ENCODE measurements at places on chromosomes 3 and 15. TPM values are rescaled to one million over a fixed set of nuclear protein-coding genes. Genes with fewer than 3 reads are reported as not detected.

DNA sequence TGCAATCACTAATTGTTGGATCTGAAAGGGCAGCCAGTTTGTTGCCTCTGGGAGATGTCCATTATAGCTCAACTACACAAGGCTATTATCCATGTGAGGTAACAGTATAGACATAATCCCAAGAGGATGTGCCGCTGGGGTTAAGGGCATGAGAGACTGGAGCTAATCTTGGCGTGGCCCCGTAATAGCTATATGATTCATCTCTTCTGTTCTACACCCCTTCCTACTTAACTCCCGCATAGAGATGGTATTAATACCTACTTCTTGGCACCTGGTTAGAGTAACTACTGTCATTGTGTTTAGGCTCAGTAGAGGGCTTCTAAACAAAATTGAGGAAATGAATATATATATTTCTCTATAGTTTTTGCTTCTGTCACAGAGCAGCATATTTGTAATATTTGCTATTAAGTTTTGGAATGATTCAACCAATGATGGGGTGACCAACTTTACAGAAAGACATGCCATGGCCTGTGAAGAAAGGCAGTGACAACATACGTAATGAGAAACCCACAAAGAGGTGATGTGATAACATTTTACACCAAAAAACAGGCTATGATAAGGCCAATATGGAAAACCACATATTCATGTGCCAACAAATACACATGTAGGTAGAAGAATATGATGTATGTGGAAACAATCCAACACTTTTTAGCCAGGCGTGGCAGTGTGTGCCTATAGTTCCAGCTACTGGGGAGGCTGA is 76.8 kb upstream of the DPH6 start:
- no peak overlapping the region for H3K4me3 ChIP-seq
- no peak for DNase-seq
- no peak overlapping the region for H3K27ac ChIP-seq
- H3K27me3 ChIP-seq, result no peaks in the 10 kb centered on the region
- no peaks in the 10 kb centered on the region for H3K4me1 ChIP-seq

LMAN1L gene
- 0.39 TPM for total RNA-seq

- no peaks in the 10 kb centered on the region for H3K36me3 ChIP-seq
- H3K27ac ChIP-seq, result no peak overlapping the region
- H3K4me1 ChIP-seq, result peaks cover 41% of the 10 kb centered on the region
Observed at GRCh38 chr3:189334064-189334920, 162.5 kb downstream of the TPRG1 start.

DNA sequence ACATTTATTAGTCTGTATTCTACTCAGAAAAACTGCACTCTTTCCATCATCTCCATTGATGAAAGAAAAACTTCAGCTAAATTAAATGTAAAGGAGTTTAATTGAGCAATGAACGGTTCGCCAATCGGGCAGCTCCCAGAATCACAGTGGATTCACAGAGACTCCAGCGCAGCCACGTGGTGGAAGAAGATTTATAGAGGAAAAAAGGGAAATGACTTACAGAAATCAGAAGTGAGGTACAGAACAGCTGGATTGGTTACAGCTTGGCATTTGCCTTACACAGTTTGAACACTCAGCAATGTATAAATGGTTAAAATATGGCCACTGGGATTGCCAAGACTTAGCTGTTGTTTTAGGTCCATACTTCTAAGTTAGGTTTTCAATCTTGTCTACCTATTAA is 2.8 kb upstream of the SUCLG2 start:
- no peaks in the 10 kb centered on the region for H3K27me3 ChIP-seq
- H3K27ac ChIP-seq, result no peak overlapping the region
- H3K36me3 ChIP-seq, result no peaks in the 10 kb centered on the region

DNA sequence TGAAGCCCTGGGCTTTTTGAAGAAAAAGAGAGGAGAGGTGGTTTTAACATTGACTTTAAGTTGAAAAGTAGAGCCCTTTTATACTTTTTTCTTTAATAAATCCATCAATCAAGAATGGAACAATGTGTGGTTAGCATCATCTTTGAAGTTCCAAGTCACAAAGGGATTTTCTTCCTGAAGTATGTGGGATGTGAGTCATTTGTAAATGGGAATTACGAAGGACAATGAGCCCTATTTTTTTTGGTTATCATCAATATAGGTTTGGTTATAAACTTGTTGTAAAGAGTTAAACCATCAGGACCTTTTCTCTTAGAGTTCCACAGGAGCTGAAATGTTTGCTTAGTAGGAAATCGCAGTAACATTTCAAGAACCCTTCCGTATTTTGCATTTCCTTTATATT is 38.3 kb downstream of the PIK3CA start:
- no peak overlapping the region for H3K4me3 ChIP-seq
- H3K27ac ChIP-seq, result no peak overlapping the region
- no peak for DNase-seq
- peaks cover 44% of the 10 kb centered on the region for H3K4me1 ChIP-seq

- DNase-seq, result no peak
- H3K4me3 ChIP-seq, result no peak overlapping the region
- no peaks in the 10 kb centered on the region for H3K36me3 ChIP-seq
Observed at GRCh38 chr15:33994005-33994615, 25.8 kb downstream of the CHRM5 start.

GRCh38 chr3:186640473-186640818 is 247 bp downstream of the FETUB start:
- H3K27me3 ChIP-seq, result no peaks in the 10 kb centered on the region
- no peak overlapping the region for H3K27ac ChIP-seq
- H3K4me1 ChIP-seq, result no peaks in the 10 kb centered on the region
- no peak for DNase-seq
- H3K36me3 ChIP-seq, result no peaks in the 10 kb centered on the region

DNA sequence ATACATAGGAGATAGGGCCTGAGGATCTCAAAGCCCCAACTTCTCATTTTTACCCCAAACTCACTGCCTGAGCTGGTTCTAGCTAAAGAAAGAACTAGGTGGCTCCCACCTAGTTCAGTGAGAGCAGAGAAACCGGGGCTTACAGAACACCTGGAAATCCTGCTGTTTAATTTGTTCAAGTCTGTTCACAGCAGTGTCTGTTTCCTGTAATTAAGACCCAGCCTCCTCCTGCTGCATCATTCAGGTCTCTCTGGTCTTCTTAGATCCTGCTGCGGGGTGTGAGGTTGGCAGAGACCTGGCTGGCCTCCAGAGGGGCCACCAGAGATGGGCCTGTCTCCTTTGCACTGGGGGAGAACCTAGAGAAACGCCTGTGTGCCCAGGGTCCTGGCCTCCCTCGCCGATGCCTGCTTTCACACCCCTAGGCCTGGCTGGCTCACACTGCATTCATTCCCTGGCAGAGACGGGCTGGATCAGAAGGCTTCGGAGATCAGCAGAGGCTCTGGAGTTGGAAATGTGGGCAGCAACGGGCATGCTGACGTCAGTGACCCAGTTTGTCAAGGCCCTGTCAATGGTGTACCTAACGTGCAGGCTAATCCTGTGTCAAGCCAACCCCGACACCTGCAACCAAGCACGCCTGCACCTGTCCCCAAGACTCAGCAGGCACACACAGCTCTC is 4.9 kb upstream of the CHRNA3 start:
- H3K27ac ChIP-seq, result no peak overlapping the region
- no peaks in the 10 kb centered on the region for H3K36me3 ChIP-seq
- H3K4me1 ChIP-seq, result no peaks in the 10 kb centered on the region
- DNase-seq, result no peak

SLC6A11 gene
- total RNA-seq, result not detected

- no peak overlapping the region for H3K27ac ChIP-seq
- no peak overlapping the region for H3K4me3 ChIP-seq
- DNase-seq, result no peak
- H3K36me3 ChIP-seq, result no peaks in the 10 kb centered on the region
- no peaks in the 10 kb centered on the region for H3K27me3 ChIP-seq
- no peaks in the 10 kb centered on the region for H3K4me1 ChIP-seq
Observed at GRCh38 chr3:125644036-125645005, 49.0 kb upstream of the OSBPL11 start.

GRCh38 chr15:86162172-86162591 is 82.5 kb downstream of the AGBL1 start:
- no peaks in the 10 kb centered on the region for H3K4me1 ChIP-seq
- no peak for DNase-seq
- H3K27me3 ChIP-seq, result no peaks in the 10 kb centered on the region
- H3K27ac ChIP-seq, result no peak overlapping the region
- no peaks in the 10 kb centered on the region for H3K36me3 ChIP-seq
- H3K4me3 ChIP-seq, result no peak overlapping the region

NEK10 gene
- 2.7 TPM for total RNA-seq

GRCh38 chr3:51374456-51374855 is 10.6 kb upstream of the MANF start:
- no peak for DNase-seq
- H3K27ac ChIP-seq, result no peak overlapping the region
- no peaks in the 10 kb centered on the region for H3K36me3 ChIP-seq
- H3K27me3 ChIP-seq, result no peaks in the 10 kb centered on the region
- H3K4me3 ChIP-seq, result no peak overlapping the region

FRMD4B gene
- 18.3 TPM for total RNA-seq

RYR3 gene
- not detected for total RNA-seq

GLDN gene
- total RNA-seq, result not detected

PRR20G gene
- not detected for total RNA-seq

- peaks cover 99% of the 10 kb centered on the region for H3K4me1 ChIP-seq
- peak overlapping the region; percentile 16 for H3K4me3 ChIP-seq
- no peaks in the 10 kb centered on the region for H3K27me3 ChIP-seq
- H3K36me3 ChIP-seq, result peaks cover 57% of the 10 kb centered on the region
- peak; percentile 93 for DNase-seq
Observed at GRCh38 chr3:52253314-52254304, 8.1 kb downstream of the PPM1M start.

- H3K27ac ChIP-seq, result no peak overlapping the region
- no peak for DNase-seq
- H3K36me3 ChIP-seq, result no peaks in the 10 kb centered on the region
- no peaks in the 10 kb centered on the region for H3K4me1 ChIP-seq
- H3K27me3 ChIP-seq, result no peaks in the 10 kb centered on the region
- no peak overlapping the region for H3K4me3 ChIP-seq
Observed at GRCh38 chr3:141085343-141086070, 34.4 kb downstream of the SPSB4 start.

CLEC3B gene
- total RNA-seq, result 1.2 TPM

DNA sequence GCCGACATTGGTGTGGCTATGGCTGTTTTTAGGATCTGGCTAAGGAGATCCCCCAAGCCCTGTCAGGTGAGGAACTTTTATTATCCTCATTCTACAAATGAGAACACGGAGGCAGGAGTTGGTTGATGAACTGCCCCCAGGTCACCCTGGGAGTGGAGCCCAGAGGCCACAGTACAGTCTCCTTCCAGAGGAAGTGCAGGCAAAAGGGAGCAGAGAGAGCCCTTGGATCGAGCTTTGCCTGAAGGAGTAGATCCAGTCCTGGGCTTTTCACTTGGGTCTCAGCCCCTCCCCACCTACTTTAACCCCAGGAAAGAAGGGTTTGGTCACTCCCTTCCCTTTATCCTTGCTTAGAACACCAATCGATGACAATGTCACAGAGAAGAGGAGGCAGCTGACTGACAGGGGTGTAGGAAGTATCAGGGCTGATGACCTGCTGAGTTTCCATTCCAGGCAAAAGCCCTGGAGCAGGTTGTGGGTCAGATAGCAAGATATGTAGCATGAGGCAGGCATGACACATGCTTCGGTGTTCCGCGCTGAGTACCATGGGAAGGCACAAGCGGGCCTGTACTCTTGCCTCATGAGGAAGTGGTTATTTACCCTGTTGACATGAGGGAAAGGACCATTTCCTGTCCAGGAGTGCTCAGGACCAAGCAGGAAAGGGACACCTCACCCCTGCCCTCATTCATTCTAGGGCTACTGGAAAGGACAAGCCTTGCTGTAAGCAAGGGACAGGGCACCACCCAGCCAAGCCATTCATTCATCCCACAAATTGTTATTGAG is 5.8 kb upstream of the PLA2G4D start:
- DNase-seq, result no peak
- no peak overlapping the region for H3K4me3 ChIP-seq
- H3K27ac ChIP-seq, result no peak overlapping the region
- no peaks in the 10 kb centered on the region for H3K27me3 ChIP-seq

GOLGA6L25 gene
- not detected for total RNA-seq

GRCh38 chr3:38805765-38806386 is 10.1 kb downstream of the SCN10A start:
- no peaks in the 10 kb centered on the region for H3K36me3 ChIP-seq
- no peaks in the 10 kb centered on the region for H3K27me3 ChIP-seq
- no peak overlapping the region for H3K4me3 ChIP-seq
- no peak for DNase-seq
- no peak overlapping the region for H3K27ac ChIP-seq

- no peaks in the 10 kb centered on the region for H3K4me1 ChIP-seq
- H3K27ac ChIP-seq, result no peak overlapping the region
- DNase-seq, result no peak
- no peak overlapping the region for H3K4me3 ChIP-seq
Observed at GRCh38 chr15:31499236-31499952, 172.8 kb downstream of the KLF13 start.

DNA sequence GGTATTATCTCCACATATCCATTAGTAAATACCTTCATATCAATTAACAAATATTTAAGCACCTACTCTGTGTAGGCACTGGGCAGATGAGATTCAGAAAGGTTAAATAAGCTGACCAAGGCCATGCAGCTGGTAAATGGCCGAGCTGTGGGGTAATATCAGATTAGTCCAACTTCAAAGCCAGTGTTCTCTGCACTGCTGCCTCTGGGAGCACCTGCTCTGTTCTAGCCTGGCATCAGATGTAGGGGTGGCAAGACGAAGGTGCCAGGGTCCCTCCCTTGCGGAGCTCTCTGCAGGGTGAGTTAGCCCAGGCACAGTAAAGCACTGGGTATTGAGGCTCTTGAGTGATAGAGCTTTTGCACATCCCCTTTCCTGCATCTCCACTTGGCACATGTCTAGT is 5.5 kb downstream of the TATDN2 start:
- peaks cover 21% of the 10 kb centered on the region for H3K36me3 ChIP-seq
- H3K27ac ChIP-seq, result no peak overlapping the region
- H3K27me3 ChIP-seq, result no peaks in the 10 kb centered on the region
- no peak for DNase-seq

- DNase-seq, result no peak
- H3K27me3 ChIP-seq, result no peaks in the 10 kb centered on the region
- H3K27ac ChIP-seq, result no peak overlapping the region
- no peak overlapping the region for H3K4me3 ChIP-seq
- peaks cover 20% of the 10 kb centered on the region for H3K4me1 ChIP-seq
Observed at GRCh38 chr3:172557515-172558220, 34.4 kb upstream of the TNFSF10 start.

SLC24A5 gene
- total RNA-seq, result not detected

- no peak overlapping the region for H3K4me3 ChIP-seq
- no peaks in the 10 kb centered on the region for H3K4me1 ChIP-seq
- H3K27me3 ChIP-seq, result no peaks in the 10 kb centered on the region
- no peak overlapping the region for H3K27ac ChIP-seq
- DNase-seq, result no peak
Observed at GRCh38 chr3:196332168-196332567, 6.0 kb downstream of the TM4SF19 start.

CCDC33 gene
- not detected for total RNA-seq

ARHGEF3 gene
- total RNA-seq, result 120 TPM

- H3K27me3 ChIP-seq, result no peaks in the 10 kb centered on the region
- no peak overlapping the region for H3K27ac ChIP-seq
- peaks cover 2% of the 10 kb centered on the region for H3K36me3 ChIP-seq
- no peaks in the 10 kb centered on the region for H3K4me1 ChIP-seq
- no peak overlapping the region for H3K4me3 ChIP-seq
Observed at GRCh38 chr3:51928438-51928837, 13.3 kb downstream of the RRP9 start.

- no peaks in the 10 kb centered on the region for H3K36me3 ChIP-seq
- no peaks in the 10 kb centered on the region for H3K27me3 ChIP-seq
- H3K4me3 ChIP-seq, result no peak overlapping the region
- no peak overlapping the region for H3K27ac ChIP-seq
Observed at GRCh38 chr3:134073583-134073945, 43.8 kb upstream of the SLCO2A1 start.

Measured in CD4-positive, alpha-beta memory T cell (primary cell).